ENCODE measurements at places on chromosomes 5 and 9.

GRCh38 chr5:110376281-110376951 lies 350.1 kb downstream of the TMEM232 start:
- DNase-seq: no peak

DNA sequence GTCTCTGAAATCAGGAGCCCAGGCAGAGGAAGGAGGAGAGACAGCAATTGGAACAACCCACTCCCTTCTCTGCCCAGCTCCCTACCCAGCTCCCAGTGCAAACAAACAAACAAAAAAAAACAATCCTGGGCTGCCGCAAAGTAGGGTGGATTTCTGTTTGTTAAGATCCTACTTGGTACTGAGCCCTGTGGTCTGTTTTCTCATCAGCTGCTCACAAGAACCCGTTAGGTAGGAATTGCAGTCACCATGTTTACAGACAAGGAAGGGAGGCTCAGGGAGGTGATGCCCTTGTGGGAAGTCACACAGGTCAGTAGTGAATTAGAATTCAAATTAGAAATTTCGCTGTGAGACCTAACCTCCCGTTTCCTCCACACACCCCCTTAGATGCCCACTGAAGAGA lies 128.8 kb upstream of the RAD23B start:
- no peak for DNase-seq

DNA sequence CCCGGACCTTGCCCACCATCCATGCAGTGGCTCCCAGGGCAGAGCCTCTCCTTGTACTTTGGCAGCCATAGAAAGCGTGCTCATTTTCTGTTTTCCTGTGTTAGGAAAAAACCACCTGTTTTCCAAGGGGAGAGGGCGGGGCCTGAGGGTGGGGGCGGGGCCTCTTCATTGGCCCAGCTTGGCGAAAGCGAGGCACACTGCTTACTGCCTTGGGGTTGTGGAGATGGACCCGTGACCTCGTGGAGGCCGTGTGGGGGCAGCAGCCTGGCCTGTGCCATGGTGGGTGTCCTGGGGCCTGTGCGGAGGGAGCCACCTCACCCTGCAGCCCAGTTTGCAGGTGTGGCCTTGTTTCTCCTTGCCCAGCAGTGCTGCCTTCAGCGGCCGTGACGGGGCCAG lies 4.4 kb upstream of the TOR4A start:
- no peak for DNase-seq

DNA sequence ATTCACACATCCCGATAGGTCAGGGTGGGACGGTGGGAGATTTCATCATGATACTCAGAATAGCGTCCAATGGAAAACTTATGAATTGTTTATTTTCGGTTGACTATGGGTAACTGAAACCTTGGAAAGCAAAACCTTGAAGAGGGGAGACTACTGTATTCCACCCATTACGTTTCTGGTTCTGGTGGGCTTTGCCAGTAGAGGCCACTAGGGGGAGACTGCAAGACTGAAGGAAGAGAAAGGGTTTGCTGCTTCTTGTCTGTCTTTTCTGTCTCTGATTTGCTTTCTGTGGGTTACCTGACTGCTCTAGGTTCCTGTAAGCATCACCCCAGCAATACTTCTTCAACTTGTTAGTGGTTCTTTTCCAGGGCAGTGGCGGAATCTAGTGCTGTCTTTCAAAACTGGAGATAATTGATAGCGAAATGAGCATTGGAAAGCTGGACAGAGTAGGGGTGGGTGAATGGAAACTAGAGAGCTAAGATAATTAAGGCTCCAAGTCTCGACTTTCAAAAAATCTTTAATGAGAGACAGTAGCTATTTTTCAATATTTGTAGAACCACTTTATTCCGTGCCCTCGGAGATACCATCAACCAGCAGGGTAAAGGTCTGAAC lies 27.0 kb downstream of the GRIN3A start:
- DNase-seq: no peak

DNA sequence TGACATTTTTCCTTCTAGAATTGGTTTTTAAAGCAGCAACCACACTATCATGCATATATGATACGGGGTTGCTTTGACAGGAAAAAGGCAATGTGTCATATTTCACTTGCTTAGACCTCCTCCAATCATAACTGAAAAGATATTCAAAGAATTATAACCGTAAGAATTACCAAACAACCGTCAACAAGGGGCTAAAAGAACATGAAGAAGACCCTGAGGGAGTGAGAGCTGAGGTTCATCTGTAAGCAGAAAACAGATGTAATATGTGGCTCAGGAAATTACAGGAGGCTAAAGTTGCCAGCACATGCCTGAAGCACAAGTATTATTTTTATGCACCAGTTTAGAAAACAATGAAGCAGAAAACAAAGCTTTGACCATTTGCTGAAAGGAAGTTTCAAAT lies 78.9 kb downstream of the APBA1 start:
- DNase-seq: no peak

DNA sequence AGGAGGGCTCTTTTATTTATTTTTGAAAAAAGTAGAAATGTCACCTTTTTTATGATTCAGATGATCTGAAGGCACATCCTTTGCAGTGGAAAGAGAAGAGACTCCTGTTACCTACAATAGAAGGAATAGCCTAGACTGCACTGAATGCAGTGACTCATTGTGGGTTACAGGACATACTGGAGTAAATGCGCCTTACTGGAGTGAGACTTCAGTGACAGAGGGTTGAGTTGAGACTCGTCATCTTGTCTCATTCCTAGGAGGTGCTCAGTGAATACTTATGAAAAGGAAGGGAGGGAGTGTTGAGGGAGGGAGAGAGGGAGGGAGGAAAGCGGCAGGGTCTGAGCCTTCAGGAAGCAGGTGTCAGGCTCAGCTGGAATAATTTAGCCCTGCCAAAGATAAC lies 25.2 kb downstream of the ANKRA2 start:
- no peak for DNase-seq

DNA sequence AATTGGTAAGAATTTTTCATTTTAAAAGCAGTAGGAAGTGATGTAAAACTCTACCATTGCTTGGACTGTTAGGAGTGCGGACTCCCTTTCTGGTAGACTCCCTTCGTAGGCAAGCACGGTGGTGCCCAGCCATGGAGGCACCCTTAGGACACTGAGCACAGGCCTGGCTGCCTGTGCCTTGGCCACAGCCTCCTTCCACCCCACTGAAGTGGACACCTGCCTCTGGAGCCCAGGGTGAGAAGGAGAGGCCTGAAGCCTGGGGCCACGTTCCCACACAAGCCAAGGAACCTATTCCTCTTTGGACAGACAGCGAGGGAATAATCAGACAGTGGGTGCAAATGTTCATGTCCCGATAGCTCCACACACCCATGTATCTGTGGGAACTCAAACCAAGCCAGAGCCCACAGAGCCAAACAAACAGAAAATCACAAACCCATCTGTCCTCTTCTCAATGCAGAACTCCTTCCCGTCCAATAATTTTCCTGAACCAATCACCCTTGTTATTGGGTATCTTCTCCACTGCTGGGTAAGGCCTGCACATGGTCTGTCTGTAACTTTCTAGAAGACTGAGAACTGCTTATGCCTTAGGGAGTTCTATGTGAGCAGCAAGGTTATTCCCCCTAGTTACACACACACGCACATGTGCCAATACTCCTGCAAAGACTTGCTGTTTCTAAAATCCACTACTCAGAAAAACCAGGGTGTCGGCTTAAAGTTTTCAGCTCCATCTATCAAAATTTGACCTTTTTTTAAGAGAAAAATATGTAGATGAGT lies 45.2 kb downstream of the UBE2QL1 start:
- no peak for DNase-seq

GRCh38 chr9:16172796-16173195 lies 620.0 kb downstream of the CCDC171 start:
- no peak for DNase-seq
